Stimulated activated naive B cell treated with anti-CD40 and anti-IgM and Interleukin-4, amounts not matched to agents 10 μg/mL and 1 μg/mL and 100 μg/mL, for 72 hours (primary cell): ENCODE measurements at places on chromosomes 3 and 15.
A peak's percentile ranks its signal among the peaks of the same experiment; 100 is the strongest.

DNA sequence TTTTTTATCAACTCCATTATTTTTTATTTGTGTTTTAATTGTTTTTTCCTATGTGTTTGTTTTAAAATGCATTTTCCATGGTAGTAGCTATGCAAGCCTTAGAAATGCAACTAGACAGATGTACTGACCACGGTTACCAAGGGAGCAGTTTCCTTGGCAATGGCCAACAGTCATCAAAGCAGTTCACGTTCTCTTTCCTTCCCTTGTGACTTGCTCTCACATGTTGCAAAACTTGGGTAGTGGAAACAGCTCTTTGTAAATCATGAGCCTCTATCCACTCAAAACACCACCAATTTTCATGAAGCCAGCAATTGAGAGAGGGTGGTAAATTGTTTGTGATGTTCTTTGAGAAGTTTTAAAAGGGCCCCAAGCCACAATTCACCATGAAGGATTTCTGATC is 499.4 kb upstream of the MDFIC2 start:
- no peak for DNase-seq

DNA sequence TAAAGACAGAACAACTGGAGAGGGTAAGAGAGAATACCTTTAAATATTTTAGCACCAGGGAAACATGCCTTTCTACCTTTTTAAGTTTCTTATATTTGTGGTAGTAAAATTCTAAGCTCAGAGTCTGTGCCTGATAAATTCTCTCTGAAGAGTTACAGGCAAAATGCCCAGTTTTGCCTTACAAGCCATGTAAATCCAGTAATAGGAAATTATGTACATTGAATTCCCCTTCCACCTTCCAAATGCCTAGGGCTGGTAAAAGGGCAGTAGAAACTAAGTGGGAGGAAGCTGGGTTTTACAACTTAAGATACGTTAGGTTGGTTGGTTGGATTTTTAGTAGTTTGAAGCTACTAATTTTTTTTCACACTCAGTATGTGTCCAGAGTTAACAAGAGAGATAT is 43.1 kb upstream of the TP63 start:
- DNase-seq = no peak

DNA sequence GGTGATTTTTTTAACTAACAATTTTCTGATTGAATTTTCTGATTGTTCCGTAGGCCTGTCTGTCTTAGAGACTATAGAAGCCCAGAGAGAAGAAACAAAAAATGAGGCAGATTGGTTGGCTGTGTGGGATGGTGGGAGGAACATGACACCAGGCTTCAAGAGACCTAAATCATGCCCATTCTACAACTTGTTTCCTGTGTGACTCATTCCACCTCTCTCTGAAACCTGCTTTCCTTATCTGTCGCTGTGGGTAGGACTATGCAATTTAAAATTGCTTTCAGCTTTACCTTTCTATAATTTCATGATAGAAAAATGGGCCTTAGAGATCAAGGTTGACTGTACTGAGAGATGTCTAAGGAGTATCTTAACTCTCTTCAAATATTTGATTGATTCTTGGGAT is 44.5 kb downstream of the OXNAD1 start:
- no peak for DNase-seq

GRCh38 chr3:128479558-128480086 is 12.9 kb upstream of the DNAJB8 start:
- no peak for DNase-seq

- no peak for DNase-seq
These were observed 6.9 kb downstream of the RPL15 start for GRCh38 chr3:23923786-23924185.

- DNase-seq = no peak
These were observed 4.9 kb downstream of the CADPS start for GRCh38 chr3:62870321-62870720.

DNA sequence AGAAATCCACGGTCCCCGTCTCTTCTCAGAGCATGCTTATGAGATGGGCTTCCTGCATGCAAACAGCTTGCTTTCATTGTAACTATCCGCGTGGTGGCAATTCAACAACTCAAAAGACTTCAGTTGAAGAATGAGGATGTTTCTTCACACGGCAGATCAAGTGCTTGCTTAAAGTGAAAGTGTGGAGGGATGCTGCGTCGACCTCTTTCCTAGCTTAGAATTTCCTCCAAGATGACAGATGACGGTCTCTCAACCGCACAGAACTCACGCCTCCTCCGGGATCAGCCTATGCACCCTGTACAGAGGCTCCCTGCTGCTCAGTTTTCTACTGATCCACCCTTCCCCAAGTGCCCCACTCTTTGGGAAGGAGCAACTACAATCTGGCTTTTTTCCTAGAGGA is 47.8 kb downstream of the PCSK6 start:
- DNase-seq = no peak

- no peak for DNase-seq
These were observed 110.9 kb downstream of the ASB7 start for GRCh38 chr15:100713163-100713867.

DNA sequence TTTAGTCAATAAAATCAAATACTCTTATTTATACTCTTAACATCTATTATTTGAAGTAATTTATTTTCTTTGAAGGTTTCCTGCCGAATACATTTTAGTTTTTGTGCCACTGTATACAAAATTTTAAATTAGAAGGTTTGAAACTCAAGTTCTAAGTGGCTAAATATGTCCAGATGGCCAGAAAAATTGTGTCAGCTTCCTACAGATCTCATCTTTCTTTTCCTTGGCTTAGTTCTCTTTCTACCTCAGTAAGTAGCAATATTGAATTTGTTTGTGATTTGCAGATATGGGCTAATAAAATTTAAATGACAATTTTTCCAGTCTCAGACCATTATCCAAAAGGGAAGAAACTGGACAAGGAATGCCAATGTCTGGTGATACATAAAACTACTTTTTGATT is 452.1 kb downstream of the ROBO2 start:
- no peak for DNase-seq

GRCh38 chr3:101266566-101266965 is 53.8 kb downstream of the IMPG2 start:
- DNase-seq = no peak

GRCh38 chr3:47617086-47618010 is 38.7 kb upstream of the CSPG5 start:
- DNase-seq = no peak

- DNase-seq = no peak
These were observed 54.8 kb upstream of the VGLL4 start for GRCh38 chr3:11698326-11699082.

DNA sequence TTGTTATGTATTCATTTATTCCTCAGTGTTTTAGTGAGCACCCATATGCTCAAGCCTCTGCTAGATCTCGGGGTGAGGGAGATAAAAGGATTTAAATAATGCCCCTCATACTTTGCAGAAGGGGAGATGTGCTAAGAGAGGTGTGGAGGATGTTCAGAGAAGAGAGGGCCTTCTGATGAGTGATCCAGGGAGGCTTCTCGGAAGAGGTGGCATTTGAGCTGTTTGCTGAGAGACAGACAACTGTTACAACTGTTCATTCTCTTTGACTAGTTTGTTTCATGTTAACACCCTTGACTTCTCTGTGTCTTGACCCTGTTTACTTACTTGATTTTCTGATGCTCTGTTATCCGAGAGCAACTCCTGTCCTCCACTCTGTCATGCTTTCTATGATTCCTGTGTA is 34.5 kb downstream of the MFSD1 start:
- no peak for DNase-seq

DNA sequence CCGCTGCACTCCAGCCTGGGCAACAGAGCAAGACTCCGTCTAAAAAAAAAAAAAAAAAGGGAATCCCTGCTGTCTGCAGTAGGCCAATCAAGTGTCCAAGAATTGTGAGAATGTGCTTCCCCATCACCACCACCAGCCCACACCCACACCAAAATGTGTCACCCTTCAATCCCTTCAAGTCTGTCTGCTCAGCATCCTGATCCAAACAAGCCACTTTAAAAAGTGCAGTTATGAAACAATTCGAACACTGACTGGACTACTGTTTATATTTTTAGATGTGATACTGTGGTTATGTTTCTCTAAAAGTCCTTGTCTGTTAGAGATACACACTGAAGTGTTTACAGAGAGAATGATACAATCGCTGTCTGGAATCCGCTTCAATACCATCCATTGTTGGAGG is 78.1 kb upstream of the CGNL1 start:
- DNase-seq = no peak

GRCh38 chr3:10173926-10174435 is 9.3 kb downstream of the IRAK2 start:
- DNase-seq = peak; percentile 46

- DNase-seq = no peak
These were observed 5.3 kb downstream of the EIF5A2 start for GRCh38 chr3:170903123-170903522.

GRCh38 chr3:72047221-72047871 is 262.4 kb upstream of the PROK2 start:
- DNase-seq = no peak

GRCh38 chr15:78637776-78638435 is 3.1 kb downstream of the CHRNB4 start:
- DNase-seq = no peak

- no peak for DNase-seq
These were observed 25.3 kb downstream of the CAPN3 start for GRCh38 chr15:42384597-42384996.

DNA sequence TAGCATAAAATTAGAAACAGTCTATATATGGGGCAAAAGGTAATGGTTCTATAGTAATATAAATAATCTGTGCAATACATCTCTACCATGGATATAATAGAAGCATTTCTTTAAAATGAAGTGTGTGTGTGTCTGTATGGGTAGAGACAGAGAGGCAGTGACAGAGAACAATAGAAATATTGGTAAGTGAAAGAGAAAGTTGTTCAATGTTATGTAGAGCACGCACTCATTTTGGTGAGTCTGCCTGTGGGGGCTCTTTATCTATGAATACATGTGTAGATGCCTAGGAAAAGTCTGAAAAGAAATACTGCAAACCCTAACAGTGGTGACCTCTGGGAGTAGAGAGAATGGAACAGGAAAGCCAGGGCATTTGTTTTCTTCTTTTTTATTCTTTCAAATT is 182.6 kb downstream of the STAC start:
- DNase-seq = no peak

GRCh38 chr3:130963878-130964277 is 62.7 kb downstream of the ASTE1 start:
- no peak for DNase-seq

DNA sequence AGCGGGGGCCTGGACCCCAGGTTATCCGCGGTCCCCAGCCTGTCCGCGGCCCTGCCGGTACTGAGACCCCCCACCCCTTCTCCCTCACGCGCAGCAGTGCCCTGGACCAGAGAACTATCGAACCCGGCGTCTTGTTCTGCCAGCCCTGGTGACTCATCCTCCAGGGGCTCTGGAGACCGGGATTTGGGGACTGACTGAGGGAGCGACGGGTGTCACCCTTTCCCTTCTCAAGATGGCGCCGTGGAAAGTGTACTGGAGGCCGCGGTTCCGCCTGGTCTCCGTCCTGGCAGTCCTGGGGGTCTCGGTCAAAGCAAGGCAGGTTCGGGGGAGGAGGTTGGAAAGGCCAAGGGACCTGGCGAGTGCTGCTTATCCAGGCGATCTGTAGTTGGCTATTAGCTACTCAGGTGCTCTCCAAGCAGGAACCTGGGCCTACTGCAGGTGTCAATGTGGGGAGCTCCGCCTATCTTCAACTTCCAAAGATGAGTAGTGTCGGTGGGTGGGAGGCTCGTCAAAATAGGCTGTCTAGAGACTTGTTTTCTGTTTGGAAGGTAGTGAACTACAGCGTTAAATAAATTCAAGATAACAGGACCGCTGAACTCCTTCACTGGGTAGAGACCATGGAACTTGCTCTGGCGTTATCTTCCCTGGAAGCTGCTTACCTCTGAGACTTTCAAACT is 790 bp downstream of the RAB5A start:
- DNase-seq = peak; percentile 43
